NCI-H2107 (cell line): ENCODE measurements at places on chromosomes 12 and 14.

GRCh38 chr14:65229748-65230728 lies 127.7 kb upstream of the MAX start:
- peak; percentile 79 for DNase-seq

DNA sequence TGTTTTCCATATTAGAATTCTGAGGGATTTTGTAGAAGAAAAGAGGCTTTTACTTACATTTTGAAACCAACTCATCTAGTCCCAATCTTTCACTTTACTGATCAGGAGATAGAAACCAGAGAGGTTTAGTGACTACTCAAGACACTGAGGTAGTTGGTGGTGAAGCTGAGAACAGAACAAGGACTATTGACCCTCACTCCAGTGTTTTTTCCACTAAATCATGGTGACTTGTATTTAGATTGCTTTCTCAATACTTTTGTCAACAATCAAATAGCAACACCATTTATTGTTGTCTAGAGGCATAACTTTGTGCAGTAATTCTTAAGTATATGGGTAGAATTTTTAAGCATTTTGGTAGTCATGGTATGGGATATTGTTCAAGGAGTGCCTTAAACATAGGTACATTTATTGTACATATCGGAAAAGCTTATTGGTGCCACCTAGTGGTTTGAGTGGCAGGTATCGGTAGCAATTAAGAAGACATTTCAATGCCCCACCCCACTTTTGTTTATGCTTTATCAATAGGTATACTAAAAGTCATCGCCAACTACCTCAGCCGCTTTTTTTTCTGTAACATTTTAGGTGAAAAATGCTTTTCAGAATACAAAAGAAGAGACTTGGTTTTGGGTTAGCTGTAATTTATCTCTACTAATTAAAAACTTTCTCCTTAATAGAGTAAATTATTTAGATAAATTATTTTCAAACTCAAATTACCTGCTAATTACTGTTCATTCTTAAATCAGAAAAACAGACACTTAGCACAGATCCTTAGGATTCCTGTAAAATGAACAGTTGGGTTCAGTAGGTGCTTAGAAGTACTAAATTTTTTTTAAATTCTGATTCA lies 47.3 kb upstream of the PAWR start:
- peak; percentile 36 for DNase-seq

DNA sequence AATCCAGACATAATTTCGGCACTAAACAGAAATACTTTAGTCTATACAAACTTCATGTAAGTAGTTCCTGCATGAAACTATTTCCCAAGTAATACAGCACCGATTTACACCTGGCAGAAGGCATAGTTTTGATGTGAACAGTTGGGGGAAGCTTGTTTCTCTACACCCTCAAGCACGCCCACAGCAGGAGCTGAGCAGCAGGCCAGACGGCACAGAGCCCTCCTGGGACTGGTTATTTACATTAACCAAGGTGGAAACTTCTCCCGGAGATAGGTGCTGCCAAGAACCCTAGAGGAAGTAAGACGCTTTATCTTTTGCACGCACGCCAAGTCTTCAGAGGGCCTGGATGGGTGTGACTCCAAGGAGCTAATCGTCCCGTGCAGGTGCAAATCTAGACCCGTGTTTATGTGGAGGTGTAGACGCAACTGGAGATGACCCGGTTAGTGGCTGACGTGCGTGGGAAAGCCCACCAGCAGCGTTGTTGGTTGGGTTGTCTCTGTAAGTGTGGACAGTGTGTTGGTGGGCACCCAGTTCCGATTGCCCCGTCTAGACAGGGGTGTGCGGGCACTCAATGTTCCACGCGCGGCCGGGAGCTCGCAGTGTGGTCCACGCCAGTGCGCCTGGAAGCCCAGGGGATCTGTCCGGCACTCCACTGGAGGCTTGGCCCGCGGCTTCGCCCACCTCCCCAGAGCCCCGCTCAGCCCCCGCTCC lies 767 bp upstream of the TCP11L2 start:
- DNase-seq = peak; percentile 41

- DNase-seq = no peak
These were observed 40.4 kb downstream of the SETD3 start for GRCh38 chr14:99440278-99440677.

DNA sequence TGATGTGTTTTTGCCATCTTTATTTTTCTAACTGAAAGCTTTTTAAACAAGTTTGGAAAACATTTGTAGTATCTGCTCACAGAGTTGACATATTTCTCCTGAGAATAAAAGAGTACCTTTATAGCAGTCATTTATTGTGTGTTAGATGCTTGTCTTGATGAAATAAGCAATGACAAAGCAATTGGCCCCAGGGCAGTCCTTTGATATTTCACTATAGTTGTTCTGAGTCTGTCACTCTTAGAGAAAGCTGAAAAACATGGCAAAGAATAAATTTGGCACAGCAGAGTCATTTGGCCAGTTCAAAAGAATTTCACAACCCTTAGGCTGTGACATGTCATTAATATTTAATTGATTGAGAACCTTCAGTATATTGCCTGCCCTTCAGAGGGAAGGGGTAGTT lies 166.2 kb downstream of the PTPRO start:
- DNase-seq = no peak

- DNase-seq = no peak
These were observed 23.9 kb downstream of the SERPINA10 start for GRCh38 chr14:94269156-94269555.

- DNase-seq = no peak
These were observed 6.5 kb downstream of the CYP46A1 start for GRCh38 chr14:99690636-99691035.

DNA sequence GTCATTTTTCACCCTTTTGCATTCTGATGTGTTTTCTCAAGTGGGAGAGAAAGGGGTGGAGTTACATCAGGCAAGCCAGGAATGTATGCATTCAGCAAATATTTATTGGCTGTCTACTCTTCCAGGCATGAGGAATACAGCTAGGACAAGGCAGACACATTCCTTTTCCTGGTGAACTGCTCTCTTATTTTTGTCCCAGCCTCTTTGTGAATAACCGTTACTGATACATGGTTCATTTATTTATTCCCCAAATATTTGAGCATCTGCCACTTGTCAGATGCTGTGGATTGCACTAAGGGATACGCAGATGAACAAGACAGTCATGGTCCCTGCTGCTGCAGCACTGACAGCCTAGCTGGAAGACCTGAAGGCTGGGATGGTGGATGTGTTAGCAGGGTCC lies 6.1 kb downstream of the PELI2 start:
- no peak for DNase-seq

GRCh38 chr12:101992091-101992490 lies 69.7 kb downstream of the WASHC3 start:
- no peak for DNase-seq

DNA sequence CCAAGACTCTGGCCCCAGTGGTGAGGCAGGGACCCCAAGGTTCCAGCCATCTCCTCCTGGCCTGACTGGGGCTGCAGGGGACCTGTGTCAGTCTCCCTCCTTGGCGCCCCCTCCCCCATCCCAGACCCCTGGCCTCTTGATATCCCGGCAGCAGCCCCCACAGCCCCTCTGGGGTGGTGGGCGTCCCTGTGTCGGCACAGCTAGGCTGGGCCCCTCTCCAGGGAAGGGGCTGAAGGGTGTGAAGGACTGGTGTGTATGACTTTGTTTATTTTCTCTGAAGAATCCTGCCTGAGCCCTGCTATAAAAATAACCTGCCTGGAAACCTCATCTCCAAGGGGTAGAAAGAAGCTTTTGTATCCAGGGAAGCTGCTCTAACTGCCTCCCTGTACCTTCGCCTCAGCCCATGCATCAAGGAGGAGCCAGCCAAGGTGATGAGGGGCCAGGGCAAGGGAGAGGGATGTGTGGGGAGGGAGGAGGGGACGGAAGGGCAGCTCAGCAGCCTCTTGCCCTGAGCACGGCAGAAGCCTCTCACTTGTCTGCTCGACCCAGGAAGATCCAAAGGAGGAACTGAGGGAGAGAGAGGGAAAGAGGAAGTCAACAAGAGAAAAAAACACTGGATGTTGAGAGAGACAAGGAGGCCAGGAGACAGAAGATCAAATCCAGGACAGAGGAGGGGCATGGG lies 25.4 kb upstream of the COL2A1 start:
- no peak for DNase-seq

GRCh38 chr14:32941668-32942065 lies 3.0 kb downstream of the NPAS3 start:
- no peak for DNase-seq

- DNase-seq = no peak
These were observed 3.6 kb downstream of the NXPH4 start for GRCh38 chr12:57219993-57220754.

- no peak for DNase-seq
These were observed 115.6 kb downstream of the NEDD1 start for GRCh38 chr12:97022536-97023230.

- DNase-seq = no peak
These were observed 6.6 kb downstream of the TTC9 start for GRCh38 chr14:70648346-70648745.

DNA sequence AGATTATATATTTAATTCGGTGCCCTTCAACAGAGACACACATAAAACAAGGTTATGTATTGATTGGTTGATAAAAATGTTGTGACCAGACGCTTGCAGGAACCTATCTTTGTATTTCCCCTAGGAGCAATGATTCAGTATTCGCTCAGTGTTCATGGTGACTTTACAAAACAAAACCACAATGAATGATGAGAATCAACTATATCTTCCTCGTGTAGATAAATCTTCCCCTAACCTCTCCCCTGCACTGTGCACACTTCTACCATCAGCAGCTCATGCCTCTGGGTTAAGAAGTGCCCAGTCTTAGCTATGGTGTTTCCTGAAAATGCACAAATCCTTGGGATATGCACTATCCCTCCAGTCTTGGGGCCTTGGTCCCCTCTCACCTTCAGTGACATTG lies 16.3 kb downstream of the RIN3 start:
- DNase-seq = no peak

DNA sequence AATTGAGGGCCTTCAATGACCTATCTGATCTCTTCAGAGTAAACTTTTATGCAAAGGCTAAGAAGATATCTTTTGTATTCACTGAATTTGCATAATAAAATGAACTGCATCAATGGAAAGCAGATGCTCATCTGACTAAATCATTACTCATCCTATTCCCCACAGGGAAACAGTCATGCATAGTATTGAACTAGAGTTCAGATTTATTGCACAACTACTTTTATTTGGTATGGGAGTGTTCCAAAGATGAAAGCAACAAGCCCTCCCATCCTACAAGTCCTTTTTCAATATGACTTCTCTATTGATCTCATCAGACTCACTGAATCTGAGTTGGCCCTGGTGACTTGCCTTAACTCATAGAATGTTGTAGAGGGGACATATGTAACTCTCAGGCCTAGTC lies 159.8 kb downstream of the KITLG start:
- no peak for DNase-seq

- DNase-seq = no peak
These were observed 106.0 kb downstream of the TXNDC16 start for GRCh38 chr14:52446355-52446754.

GRCh38 chr14:97642631-97643030 lies 845.4 kb downstream of the VRK1 start:
- DNase-seq = no peak

DNA sequence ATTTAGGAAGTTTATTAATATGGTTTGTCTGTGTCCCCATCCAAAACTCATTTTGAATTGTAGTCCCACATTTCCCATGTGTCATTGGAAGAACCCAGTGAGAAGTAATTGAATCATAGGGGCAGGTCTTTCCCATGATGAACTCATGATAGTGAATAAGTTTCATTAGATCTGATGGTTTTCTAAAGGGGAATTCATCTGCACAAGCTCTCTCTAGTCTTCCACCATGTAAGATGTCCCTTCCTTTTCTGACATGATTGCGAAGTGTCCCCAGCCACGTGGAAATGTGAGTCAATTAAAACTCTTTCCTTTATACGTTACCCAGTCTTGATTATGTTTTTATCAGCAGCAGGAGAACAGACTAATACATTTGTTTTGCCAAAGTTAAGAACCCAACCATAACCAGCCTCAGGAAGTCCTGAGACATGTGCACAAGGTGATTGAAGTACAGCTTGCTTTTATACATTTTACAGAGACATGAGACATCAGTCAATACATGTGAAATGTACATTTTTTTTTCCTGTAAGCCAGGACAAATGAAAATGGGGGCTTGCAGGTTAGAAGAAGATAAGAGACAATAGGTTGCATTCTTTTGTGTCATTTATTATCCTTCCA lies 1136.7 kb downstream of the TMEM121 start:
- no peak for DNase-seq

- no peak for DNase-seq
These were observed 89.4 kb upstream of the GRIP1 start for GRCh38 chr12:66768293-66768692.

- DNase-seq = no peak
These were observed 43.5 kb downstream of the LRTM2 start for GRCh38 chr12:1863823-1864222.

- DNase-seq = no peak
These were observed 23.2 kb downstream of the CLIP1 start for GRCh38 chr12:122399254-122399591.

GRCh38 chr12:62319058-62319457 lies 58.9 kb downstream of the USP15 start:
- no peak for DNase-seq

- no peak for DNase-seq
These were observed 1022.0 kb upstream of the TMEM132C start for GRCh38 chr12:127245009-127245408.

DNA sequence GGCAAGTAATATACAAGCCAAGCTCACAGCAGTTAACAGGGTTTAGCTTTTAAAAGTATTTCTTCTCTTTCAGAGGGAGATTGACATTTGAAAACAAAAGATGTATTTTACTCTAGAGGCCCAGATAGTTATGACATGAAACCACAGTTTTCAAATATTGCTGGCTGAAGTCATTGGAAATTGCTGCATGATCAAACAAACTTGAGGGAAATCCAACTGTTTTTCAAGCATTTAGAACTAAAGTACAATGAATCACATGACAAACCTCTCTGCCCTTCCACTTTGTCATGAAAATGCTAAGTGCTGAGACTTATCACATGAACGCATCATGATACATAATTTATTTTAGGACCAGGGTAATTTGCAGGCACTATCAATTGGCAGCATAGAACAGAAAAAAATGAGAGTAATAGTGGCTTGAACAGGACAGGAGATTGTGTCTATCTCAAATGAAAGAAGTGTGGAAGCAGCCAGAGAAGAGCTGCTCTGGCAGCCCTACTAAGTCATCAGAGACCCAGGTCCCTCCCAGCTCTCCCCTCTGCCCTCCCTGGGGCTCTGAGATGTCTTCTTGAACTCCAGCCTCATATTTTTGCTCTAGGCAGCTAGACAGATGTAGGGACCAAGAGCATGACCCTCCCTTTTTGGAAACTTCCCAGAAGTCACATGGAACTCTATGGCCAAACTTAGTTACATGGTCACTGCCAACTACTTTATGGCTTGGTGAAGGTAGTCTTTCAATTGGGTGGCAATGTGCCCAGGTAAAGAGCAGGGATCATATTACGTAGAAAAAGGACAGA lies 90.1 kb upstream of the PELI2 start:
- no peak for DNase-seq

- no peak for DNase-seq
These were observed 315.7 kb downstream of the TMEM121 start for GRCh38 chr14:105842105-105842504.

GRCh38 chr12:124390442-124391097 lies 95.7 kb downstream of the RFLNA start:
- no peak for DNase-seq
